ENCODE measurements at places on chromosomes 4 and X. TPM values are rescaled to one million over a fixed set of nuclear protein-coding genes. Genes with fewer than 3 reads are reported as not detected.

LGI2 gene
- total RNA-seq: 1.4 TPM

CXCL1 gene
- total RNA-seq: 0.20 TPM

GUCY1A1 gene
- not detected for total RNA-seq

RBMXL3 gene
- total RNA-seq: not detected

NR0B1 gene
- total RNA-seq: not detected

UCP1 gene
- total RNA-seq: not detected

TMEM150C gene
- 2.7 TPM for total RNA-seq

RHOXF2 gene
- not detected for total RNA-seq

ADRA2C gene
- total RNA-seq: 8.6 TPM

SLC2A9 gene
- total RNA-seq: 0.79 TPM

AR gene
- total RNA-seq: 3.5 TPM

SSX5 gene
- not detected for total RNA-seq

NXF2B gene
- total RNA-seq: not detected

SAP30 gene
- total RNA-seq: 13.5 TPM

CT45A1 gene
- total RNA-seq: not detected

SLC49A3 gene
- total RNA-seq: 6.9 TPM

NDNF gene
- total RNA-seq: 0.17 TPM

PRKG2 gene
- total RNA-seq: 1.9 TPM

SPANXC gene
- not detected for total RNA-seq

ATOH1 gene
- not detected for total RNA-seq

SPACA5 gene
- total RNA-seq: not detected

SASH3 gene
- not detected for total RNA-seq

ASB9 gene
- total RNA-seq: not detected

SOD3 gene
- 3.3 TPM for total RNA-seq

CCNB3 gene
- 0.35 TPM for total RNA-seq

RASL11B gene
- 30.0 TPM for total RNA-seq

FGB gene
- total RNA-seq: not detected

TBC1D8B gene
- 2.6 TPM for total RNA-seq

DMRTC1 gene
- not detected for total RNA-seq

CXCL13 gene
- not detected for total RNA-seq

MBNL3 gene
- 2.6 TPM for total RNA-seq

MAOB gene
- 1.4 TPM for total RNA-seq

RENBP gene
- total RNA-seq: 7.1 TPM

FGF16 gene
- total RNA-seq: 3.8 TPM

NAA11 gene
- not detected for total RNA-seq

BLTP1 gene
- 27.4 TPM for total RNA-seq

MTTP gene
- 0.64 TPM for total RNA-seq

TGIF2LX gene
- not detected for total RNA-seq

FAM184B gene
- 0.09 TPM for total RNA-seq

PCSK1N gene
- total RNA-seq: 3.9 TPM

RNF175 gene
- total RNA-seq: 4.3 TPM

KCND1 gene
- total RNA-seq: 5.7 TPM

All from H9 (cell line).